IMR-90 (cell line): ENCODE measurements at places on chromosomes 2 and 18. TPM values are rescaled to one million over a fixed set of nuclear protein-coding genes. Genes with fewer than 3 reads are reported as not detected.

DNA sequence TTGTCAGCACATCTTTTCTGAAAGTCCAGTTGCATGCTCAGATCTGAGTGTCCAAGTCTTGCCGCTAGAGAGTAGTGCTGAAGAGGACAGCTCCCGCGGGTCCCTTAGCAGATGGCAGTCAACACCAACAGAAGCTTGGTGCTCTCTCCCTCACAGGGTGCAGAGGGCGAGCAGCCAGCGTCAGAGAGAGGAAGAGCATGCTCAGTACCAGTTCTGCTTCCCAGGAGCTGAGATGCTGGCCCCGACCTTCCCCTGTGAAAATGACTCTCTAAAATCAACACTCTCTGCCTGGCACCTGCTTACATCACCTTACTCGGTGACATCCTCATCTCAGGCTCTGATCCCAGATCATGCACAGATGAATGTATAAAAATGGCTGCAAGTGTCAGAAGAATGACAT, 86.0 kb upstream of the TWIST2 start:
- no peak overlapping the region for H3K27ac ChIP-seq
- no peak overlapping the region for H3K4me3 ChIP-seq
- H3K27me3 ChIP-seq, result peaks cover 3% of the 10 kb centered on the region

DNA sequence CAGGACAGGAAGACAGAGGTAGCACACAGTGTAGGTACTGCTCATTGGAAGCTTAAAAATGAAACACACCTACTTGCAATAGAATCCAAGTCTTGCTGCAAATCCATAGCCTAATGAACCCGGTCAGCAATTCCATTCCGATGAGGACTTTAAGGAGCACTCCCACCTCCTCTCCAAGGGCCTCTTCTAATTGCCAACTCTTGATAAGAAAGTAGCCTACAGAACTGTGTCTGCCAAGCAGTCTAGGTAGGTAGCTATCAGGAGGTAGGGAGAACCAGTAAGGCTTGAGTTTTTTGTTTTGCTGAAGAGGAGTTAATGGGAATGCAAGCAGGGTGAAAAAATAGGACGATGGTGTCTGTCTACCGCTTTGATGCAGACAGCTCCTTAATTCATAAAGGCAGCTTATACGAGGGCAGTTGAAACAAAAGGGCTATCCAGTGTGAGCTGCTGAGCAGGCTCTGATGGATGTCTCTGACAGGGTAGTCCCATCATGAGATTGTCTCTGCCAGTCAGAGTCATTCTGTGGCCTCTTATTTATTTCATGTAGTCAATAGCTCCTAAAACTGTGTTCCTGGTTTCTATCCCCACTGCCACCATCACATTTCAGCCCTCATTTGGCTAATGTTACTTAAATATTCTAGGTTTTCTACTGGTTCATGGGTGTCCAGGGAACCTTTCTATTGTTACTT, 155.6 kb upstream of the DNMT3A start:
- no peak overlapping the region for H3K4me3 ChIP-seq
- H3K4me1 ChIP-seq, result peaks cover 4% of the 10 kb centered on the region; the same call in 1 of the 2 replicates
- H3K27ac ChIP-seq, result no peak overlapping the region
- no peak for DNase-seq
- H3K36me3 ChIP-seq, result no peaks in the 10 kb centered on the region

DNA sequence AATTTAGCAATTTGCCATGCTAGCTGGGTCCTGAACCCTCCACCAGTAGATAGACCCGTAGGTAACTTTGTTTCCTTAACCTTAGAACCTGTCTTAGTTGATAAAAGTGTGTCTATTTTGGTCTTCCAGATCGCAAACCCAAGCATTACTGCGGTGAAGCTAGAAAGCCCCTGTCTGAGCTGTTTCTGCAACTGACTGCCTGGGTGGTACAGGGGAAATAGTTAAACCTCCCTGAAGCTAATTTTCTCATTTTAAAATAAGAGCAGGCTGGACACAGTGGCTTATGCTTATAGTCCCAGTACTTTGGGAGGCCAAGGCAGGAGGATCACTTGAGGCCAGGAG, 101.7 kb upstream of the MSH2 start:
- no peak overlapping the region for H3K4me3 ChIP-seq
- no peaks in the 10 kb centered on the region for H3K27me3 ChIP-seq
- DNase-seq, result no peak
- H3K36me3 ChIP-seq, result no peaks in the 10 kb centered on the region
- no peak overlapping the region for H3K27ac ChIP-seq

- no peaks in the 10 kb centered on the region for H3K36me3 ChIP-seq
- H3K4me1 ChIP-seq, result no peaks in the 10 kb centered on the region
- no peaks in the 10 kb centered on the region for H3K27me3 ChIP-seq
- no peak overlapping the region for H3K27ac ChIP-seq
These were observed 823.3 kb downstream of the TDRD15 start for GRCh38 chr2:21947046-21947445.

DNA sequence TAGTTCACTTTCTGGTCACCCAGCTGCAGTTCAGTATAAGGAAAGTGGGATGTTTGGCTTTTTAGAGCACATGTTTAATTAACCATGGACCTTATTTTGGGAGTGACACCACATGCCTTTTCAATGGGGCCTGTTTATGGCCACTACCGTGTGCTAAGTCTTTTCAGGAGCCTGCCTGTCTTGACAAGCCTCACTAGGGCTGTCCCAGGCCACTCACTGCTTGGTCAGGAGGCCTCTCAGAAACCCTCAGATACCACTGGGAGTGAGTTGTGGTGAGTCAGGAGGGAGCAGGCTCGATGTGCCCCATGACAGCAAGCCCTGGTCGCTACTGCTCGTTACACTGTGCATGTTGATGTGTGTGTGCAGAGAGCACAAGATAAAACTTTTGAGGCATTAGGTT, 123.0 kb downstream of the MAP4K4 start:
- H3K27me3 ChIP-seq, result no peaks in the 10 kb centered on the region
- H3K4me1 ChIP-seq, result peaks cover 40% of the 10 kb centered on the region
- peak; percentile 90 for DNase-seq

The IL1F10 gene
- polyA plus RNA-seq, result not detected in 2 replicates

The REG1A gene
- polyA plus RNA-seq, result not detected in 2 replicates

The GCKR gene
- 0.41 and 0.55 TPM in 2 replicates for polyA plus RNA-seq

GRCh38 chr2:76642129-76642528, 880.0 kb downstream of the LRRTM4 start:
- DNase-seq, result no peak
- no peak overlapping the region for H3K27ac ChIP-seq
- no peaks in the 10 kb centered on the region for H3K27me3 ChIP-seq
- H3K36me3 ChIP-seq, result no peaks in the 10 kb centered on the region
- no peaks in the 10 kb centered on the region for H3K4me1 ChIP-seq
- H3K4me3 ChIP-seq, result no peak overlapping the region

The CAD gene
- polyA plus RNA-seq, result 38.7 and 45.8 TPM in 2 replicates

- no peak for DNase-seq
- no peaks in the 10 kb centered on the region for H3K27me3 ChIP-seq
- H3K27ac ChIP-seq, result no peak overlapping the region
- H3K36me3 ChIP-seq, result no peaks in the 10 kb centered on the region
- no peak overlapping the region for H3K4me3 ChIP-seq
These were observed 415.1 kb upstream of the MAP2 start for GRCh38 chr2:209008636-209009287.

DNA sequence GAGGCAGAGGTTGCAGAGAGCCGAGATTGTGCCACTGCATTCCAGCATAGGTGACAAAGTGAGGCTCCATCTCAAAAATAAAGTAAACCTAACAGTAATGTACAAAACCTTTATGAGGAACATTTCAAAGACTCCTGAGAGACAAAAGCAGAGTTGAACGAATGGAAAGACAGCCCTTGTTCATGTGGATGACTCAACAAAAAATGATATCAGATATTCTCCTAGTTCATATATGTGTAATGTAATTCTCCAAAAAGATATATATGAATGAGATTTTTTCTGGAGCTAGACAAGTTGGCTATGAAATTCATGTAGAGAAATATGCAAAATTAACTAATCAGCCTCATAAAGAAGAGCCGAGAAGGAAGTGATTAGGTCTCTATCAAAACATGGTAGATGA, 61.7 kb downstream of the KIAA1328 start:
- H3K27ac ChIP-seq, result no peak overlapping the region
- no peaks in the 10 kb centered on the region for H3K36me3 ChIP-seq
- no peaks in the 10 kb centered on the region for H3K4me1 ChIP-seq
- DNase-seq, result no peak
- no peaks in the 10 kb centered on the region for H3K27me3 ChIP-seq
- H3K4me3 ChIP-seq, result no peak overlapping the region

The ALLC gene
- not detected in 2 replicates for polyA plus RNA-seq

The RND3 gene
- 111 and 136 TPM in 2 replicates for polyA plus RNA-seq

- no peaks in the 10 kb centered on the region for H3K36me3 ChIP-seq
- no peaks in the 10 kb centered on the region for H3K27me3 ChIP-seq
- H3K4me1 ChIP-seq, result peaks cover 42% of the 10 kb centered on the region
- DNase-seq, result no peak
- no peak overlapping the region for H3K4me3 ChIP-seq
These were observed 114.8 kb downstream of the MCFD2 start for GRCh38 chr2:46800625-46801349.

The ZNF804A gene
- polyA plus RNA-seq, result 2.7 and 2.9 TPM in 2 replicates

GRCh38 chr2:63046961-63047320, 3.7 kb upstream of the OTX1 start:
- H3K27ac ChIP-seq, result no peak overlapping the region
- peaks cover 6% of the 10 kb centered on the region for H3K36me3 ChIP-seq
- peaks cover 41% of the 10 kb centered on the region for H3K27me3 ChIP-seq
- H3K4me3 ChIP-seq, result no peak overlapping the region
- DNase-seq, result no peak

The KIF1A gene
- not detected in 2 replicates for polyA plus RNA-seq

DNA sequence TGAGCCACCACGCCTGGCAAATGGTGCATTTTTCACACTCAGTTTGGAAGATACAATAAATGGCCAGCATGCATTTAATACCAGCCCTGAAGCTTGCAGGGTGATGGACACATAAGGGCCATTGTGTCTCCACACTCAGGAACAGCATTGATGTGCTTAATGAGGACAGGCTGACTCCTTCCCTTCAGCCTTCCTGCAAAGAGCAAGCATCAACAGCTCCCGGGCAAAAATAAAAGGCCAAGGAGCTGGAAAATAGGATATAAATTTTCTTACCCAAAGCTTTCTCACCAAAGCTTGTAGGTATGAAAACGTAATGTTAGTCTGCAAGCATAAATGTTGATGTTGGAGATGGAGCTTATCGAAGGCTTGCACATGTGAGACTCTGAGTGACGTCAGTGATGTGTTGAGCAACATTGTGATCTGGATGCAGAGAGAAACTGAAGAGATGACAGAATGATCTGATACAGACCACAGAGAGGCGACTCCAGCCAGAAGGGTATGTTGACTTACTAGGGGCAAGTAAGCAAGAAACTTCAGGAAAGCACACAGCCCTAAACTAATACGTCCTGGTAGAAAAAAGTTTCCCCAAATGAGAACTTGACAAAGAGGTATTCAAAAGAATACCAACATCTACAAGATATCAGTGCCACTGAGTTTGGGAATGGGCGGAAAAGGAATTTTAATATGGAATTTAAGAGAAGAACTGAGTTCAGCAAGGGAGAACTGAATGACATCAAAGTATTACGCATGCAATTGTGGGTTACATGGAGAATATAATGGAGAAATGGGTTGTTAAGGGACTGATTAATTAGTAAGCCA, 256.5 kb downstream of the TGIF1 start:
- peak overlapping the region; percentile 20; the same call in 1 of the 2 replicates for H3K27ac ChIP-seq
- DNase-seq, result peak; percentile 75
- H3K27me3 ChIP-seq, result no peaks in the 10 kb centered on the region; the same call in none of the 2 replicates
- no peaks in the 10 kb centered on the region for H3K36me3 ChIP-seq
- H3K4me1 ChIP-seq, result peaks cover 19% of the 10 kb centered on the region
- no peak overlapping the region for H3K4me3 ChIP-seq

The CEP192 gene
- 12.9 and 17.2 TPM in 2 replicates for polyA plus RNA-seq

- no peak for DNase-seq
- no peak overlapping the region for H3K27ac ChIP-seq
- H3K4me1 ChIP-seq, result no peaks in the 10 kb centered on the region
- peaks cover 60% of the 10 kb centered on the region for H3K27me3 ChIP-seq
- no peak overlapping the region for H3K4me3 ChIP-seq
These were observed 3.6 kb upstream of the PRSS56 start for GRCh38 chr2:232516551-232516950.

- no peaks in the 10 kb centered on the region; the same call in 1 of the 2 replicates for H3K4me1 ChIP-seq
- no peaks in the 10 kb centered on the region for H3K36me3 ChIP-seq
- H3K27ac ChIP-seq, result no peak overlapping the region
- no peak for DNase-seq
These were observed 39.7 kb upstream of the HDAC4 start for GRCh38 chr2:239440511-239440959.

The CEP68 gene
- 5.5 TPM in 2 replicates for polyA plus RNA-seq

The SLC4A3 gene
- polyA plus RNA-seq, result 6.1 and 6.9 TPM in 2 replicates

GRCh38 chr18:45106331-45106774, 425.7 kb downstream of the SETBP1 start:
- H3K27me3 ChIP-seq, result peaks cover 9% of the 10 kb centered on the region
- no peak for DNase-seq
- no peak overlapping the region for H3K4me3 ChIP-seq
- no peaks in the 10 kb centered on the region for H3K4me1 ChIP-seq
- no peak overlapping the region for H3K27ac ChIP-seq

DNA sequence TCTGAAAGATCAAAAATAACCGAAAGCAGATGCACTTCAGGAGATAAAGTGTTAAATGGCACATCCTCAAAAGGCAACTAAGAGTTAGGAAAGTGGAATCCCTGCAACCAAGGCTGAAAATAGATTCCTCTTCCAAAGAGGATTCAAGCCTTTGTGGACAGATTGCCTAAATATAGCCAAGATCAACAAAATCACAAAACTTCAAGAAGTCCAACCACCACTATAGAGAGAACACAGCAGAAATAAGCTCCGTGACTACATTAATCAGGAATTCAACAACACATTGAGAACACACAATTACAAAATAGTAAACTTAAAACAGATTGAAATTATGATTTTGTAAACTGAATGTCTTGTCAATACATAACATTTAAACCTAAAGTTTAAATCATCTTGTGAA, 165.7 kb downstream of the LNPK start:
- no peak for DNase-seq

The BOK gene
- polyA plus RNA-seq, result 34.4 and 37.4 TPM in 2 replicates

- H3K4me1 ChIP-seq, result peaks cover 4% of the 10 kb centered on the region
- H3K27me3 ChIP-seq, result peaks cover 9% of the 10 kb centered on the region
- no peak overlapping the region for H3K27ac ChIP-seq
- no peak overlapping the region for H3K4me3 ChIP-seq
- no peaks in the 10 kb centered on the region for H3K36me3 ChIP-seq
- DNase-seq, result no peak
These were observed 78.1 kb upstream of the LAPTM4A start for GRCh38 chr2:20129331-20130159.

The ATP8B1 gene
- 57.7 and 64.3 TPM in 2 replicates for polyA plus RNA-seq

DNA sequence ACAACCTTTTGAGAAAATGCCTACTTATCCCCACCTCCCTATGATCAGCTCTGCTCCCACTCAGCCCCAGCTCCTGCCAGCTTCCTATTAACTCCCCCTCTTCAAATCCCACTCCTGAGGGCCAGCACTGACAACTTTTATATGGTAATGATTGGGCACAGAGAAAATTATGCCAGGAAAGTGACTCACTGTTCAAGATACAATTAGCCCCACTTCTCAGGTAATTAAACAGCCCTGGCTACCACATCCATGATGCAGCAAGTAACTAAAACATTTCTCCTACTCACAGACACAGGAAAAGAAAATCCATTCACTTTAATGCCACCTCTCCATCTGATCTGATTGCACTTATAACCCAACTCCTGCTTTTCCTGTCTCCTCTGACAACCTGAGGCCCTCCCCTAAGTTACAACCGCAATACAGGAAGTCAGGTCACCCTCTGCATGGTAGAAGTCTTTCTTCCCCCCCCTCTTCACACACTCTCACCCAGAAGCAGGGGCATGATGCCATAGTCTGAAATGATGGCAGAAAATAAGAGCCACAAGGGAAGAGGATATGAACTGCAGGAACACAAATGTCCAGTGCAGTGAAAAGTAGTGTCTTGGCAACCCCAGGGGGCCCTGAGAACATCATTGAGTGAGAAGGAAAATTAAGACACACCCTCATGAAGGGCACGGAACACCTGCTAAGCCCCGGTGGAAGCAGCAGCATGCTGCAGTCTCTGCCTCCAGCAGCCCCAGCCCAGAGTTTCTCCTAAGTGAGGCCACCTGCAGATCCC, 54.4 kb downstream of the STK39 start:
- H3K4me3 ChIP-seq, result no peak overlapping the region
- H3K36me3 ChIP-seq, result no peaks in the 10 kb centered on the region
- peaks cover 17% of the 10 kb centered on the region for H3K4me1 ChIP-seq
